Muscle of arm (tissue), 14 donors: ENCODE measurements at places on chromosomes 2 and 18. TPM values are rescaled to one million over a fixed set of nuclear protein-coding genes. Genes with fewer than 3 reads are reported as not detected.
A peak's percentile ranks its signal among the peaks of the same experiment; 100 is the strongest.

- peak; percentile 45 for DNase-seq
These were observed 45.4 kb downstream of the ST8SIA5 start for GRCh38 chr18:46711444-46711863.

- DNase-seq, result no peak
These were observed 202.3 kb upstream of the KLHL14 start for GRCh38 chr18:32975163-32975436.

GRCh38 chr2:36812196-36812595, 115.7 kb downstream of the VIT start:
- DNase-seq, result no peak

- no peak for DNase-seq
These were observed 221.4 kb downstream of the NDUFA10 start for GRCh38 chr2:239803766-239804115.

Gene SERPINB12
- 1.4 TPM for polyA plus RNA-seq

DNA sequence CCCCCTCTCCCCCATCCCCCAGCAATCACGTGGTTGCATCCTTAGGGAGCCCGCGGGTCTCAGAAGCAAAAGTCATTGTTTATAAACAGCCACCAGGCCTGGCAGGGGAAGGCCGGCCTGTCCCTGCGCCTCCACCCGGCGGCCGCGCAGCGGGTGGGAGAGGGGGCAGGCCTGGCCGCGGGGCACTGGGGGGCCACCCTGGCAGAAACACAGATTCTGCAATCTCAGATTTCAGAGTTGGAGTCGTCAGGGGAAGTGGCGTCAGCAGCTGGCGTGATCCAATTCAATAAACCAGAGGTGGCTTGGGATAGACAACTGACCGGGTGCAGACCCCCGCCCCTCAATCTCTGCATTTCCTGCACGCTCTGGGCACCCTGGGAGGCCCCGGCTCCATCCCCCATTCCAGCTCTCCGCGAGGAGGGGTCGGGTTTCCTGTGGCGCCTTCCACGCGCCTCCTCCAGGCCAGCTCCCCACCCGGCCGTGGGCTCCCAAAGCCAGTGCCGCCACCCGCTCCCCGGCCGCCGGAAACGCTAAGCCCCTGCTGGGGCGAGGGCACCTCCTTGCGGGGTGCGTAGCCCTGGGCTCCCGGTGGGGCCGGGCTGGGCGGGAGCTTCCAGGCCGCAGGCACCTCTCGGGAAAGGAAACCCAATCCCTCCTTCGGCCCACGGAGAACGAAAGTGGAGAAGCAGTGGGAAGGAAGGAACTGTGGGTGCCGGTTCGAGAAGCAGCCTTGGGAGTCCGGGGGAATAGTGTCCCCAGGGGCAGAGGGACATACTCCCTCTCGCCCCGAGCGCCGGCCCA, 1.1 kb downstream of the BIN1 start:
- DNase-seq, result no peak

Gene RAB27B
- 1.3 TPM for polyA plus RNA-seq

GRCh38 chr2:142796161-142796560, 81.3 kb upstream of the KYNU start:
- no peak for DNase-seq

DNA sequence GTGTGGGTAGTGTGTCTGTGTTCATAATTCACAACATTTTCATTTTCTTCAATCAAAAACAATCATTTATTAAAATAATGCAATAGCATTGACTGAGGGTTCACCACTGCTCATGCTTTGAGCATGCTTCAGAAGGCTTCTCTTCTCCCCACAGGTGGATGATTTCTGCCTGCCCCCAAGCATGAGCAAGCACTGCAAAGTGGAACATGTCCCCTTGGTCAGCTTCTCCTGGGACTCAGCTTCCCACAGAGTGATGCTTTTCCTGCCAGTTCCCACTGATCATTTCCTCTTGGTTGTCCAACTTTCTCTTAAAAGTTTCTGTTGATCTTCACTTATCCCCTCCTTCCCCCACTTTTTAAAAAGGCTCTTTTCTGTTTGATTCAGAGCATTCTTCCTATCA, 31.5 kb upstream of the CDH19 start:
- DNase-seq, result no peak

Gene SKA1
- polyA plus RNA-seq, result not detected

- DNase-seq, result no peak
These were observed 42.4 kb downstream of the NCKAP5 start for GRCh38 chr2:133525613-133526529.

- DNase-seq, result no peak
These were observed 293.7 kb downstream of the NDUFA10 start for GRCh38 chr2:239731422-239731821.

Gene FAP
- not detected for polyA plus RNA-seq

DNA sequence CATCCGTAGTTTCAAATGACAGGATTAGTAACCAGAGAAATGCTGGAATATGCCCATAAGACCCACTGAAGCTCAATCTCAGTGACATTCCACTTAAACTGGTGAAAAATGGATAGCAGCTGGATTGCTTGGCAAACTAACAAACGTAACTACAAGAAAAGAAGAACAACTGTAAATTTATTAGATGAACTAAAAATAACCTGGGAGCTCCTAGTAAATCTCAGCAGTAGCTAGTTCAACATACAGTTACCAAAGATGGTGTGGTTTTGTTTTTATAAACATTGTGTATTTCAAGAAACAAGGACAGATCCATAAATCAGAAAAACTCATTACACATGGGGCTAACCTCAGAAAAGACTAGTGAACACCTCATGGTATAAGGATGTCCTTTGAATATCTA, 531.9 kb downstream of the XIRP2 start:
- peak; percentile 12 for DNase-seq

DNA sequence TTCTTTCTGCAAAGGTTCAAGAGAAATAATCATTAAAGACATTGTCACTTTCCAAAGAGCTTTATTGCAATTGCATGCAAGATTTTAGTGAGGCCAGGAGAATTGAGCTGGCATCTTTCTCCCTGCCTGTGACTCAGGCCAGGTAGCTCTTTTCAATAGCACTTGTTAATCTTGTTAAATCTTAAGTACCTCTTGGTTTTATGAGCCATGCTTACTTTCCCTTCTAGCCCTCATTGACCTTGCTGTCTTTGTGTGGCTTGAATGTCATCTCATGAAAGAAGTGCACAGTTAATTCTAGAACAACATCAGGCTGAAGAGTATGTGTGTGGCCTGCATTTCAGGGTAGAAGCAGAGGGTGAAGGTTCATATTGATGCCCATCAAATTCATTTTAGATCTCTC, 14.8 kb upstream of the LGALSL start:
- DNase-seq, result no peak

DNA sequence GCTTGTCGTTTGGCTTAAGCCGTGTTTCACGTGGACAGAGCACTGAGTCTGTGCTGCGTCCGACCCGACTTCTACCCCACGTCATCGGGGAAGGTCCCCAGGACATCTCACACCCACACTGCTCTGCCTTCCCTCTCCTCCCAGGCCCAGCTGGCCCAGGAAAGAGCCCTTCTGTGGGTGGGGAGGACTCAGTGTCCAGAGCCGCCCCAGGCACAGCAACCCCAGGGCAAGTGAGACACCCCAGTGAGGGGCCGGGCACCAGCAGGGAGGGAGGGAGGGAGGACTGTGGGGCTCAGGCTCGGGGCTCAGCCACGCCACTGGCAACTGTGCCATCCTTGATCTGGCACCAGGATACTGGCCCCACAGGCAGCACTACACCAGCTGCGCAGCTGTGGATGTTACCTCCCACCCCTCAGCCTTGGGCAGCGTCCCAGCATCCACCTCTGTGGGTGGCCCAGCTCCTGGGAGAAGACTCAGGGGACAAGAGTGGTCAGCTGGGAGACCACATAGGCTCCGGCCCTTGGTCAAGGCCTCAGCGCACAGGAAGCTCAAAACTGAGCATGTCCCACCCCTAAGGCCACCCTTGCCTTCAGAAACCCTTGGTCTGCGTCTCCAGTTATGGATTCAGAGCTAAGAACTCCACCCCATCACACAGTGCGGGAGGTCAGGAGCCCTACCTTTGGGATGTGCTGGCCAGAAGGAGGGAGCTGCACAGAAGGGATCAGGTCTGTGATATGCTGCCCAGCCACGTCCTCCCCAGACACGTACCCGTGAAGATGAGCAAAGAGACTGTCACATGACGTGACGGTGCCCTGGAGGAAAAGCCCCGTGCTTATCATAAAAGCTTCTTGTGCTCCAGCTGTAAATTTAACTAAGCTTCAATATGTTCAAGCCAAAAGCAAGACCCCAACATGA, 11.7 kb downstream of the PASK start:
- no peak for DNase-seq

Gene SERPINB5
- not detected for polyA plus RNA-seq

GRCh38 chr2:54308186-54308585, 52.2 kb upstream of the TSPYL6 start:
- no peak for DNase-seq

- no peak for DNase-seq
These were observed 16.2 kb upstream of the RHOB start for GRCh38 chr2:20430461-20431300.

GRCh38 chr2:221245772-221246171, 326.3 kb downstream of the EPHA4 start:
- no peak for DNase-seq

GRCh38 chr18:10100196-10100595, 186.4 kb downstream of the VAPA start:
- no peak for DNase-seq

DNA sequence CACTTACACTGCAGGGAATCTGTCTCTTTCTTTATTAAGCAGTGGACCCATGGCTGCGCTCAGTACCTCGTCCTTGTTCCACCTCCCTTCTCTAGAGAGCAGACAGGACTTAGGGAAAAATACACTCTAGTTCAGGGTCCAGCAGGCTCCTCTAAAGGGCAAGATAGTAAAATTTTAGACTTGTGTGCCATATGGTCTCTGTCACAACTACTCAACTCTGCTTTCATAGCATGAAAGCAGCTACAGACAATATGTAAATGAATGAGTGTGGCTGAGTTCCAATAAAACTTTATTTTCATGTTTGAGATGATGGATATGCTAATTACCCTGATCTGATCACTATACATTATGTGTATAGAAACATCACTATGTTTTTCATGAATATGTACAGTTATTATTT, 163.1 kb downstream of the BABAM2 start:
- no peak for DNase-seq

DNA sequence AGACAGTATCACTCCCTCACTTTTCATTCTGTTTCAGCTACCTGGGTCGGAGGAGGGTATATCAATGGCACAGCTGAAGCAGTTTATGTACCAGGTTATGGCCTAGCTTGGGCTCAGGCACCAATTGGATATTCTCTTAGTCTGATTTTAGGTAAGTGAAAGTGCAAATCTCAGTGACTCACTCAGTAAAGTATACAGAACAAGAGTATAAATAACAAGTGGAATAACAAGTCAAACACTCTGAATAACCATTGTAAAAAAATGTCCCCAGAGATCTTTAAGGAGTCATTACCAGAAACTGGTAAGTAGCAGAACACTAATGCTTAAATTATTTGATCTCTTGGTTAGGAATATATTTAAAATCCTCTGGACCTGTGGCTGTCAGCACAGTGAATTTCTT, 5.7 kb downstream of the SLC5A7 start:
- DNase-seq, result no peak

Gene SPTBN1
- 161 TPM for polyA plus RNA-seq

Gene EML6
- not detected for polyA plus RNA-seq

DNA sequence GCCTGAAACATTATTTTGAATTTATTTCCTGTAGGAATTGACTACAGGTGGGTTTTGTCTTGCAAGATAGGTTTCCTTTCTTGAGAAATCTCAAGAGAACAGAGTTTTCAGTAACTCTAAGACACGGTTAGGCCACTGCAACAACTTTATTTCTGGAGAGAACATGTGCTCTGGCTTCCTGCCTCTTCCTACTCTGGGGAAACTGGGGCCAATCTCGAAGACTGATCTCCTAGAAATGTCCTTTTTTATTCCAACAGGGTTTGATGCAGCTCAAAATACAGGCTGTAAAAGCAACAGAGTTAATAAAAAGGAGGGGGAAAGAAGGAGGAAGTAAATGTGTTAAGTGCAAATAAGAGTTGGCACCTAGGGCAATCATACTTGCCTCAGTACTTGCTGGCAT, 4.0 kb upstream of the SLC20A1 start:
- DNase-seq, result no peak

GRCh38 chr2:203040966-203041521, 26.4 kb downstream of the NBEAL1 start:
- DNase-seq, result no peak

- no peak for DNase-seq
These were observed at the start of gene TEX51 for GRCh38 chr2:126898636-126899035. Gene TEX51 (plus strand): TSS chr2:126898890. CDS start chr2:126898919, 29 bp downstream.

Gene FAM237A
- polyA plus RNA-seq, result not detected

Gene ABCG5
- not detected for polyA plus RNA-seq

- DNase-seq, result peak; percentile 25
These were observed 141.7 kb upstream of the GPC1 start for GRCh38 chr2:240293557-240294461.

DNA sequence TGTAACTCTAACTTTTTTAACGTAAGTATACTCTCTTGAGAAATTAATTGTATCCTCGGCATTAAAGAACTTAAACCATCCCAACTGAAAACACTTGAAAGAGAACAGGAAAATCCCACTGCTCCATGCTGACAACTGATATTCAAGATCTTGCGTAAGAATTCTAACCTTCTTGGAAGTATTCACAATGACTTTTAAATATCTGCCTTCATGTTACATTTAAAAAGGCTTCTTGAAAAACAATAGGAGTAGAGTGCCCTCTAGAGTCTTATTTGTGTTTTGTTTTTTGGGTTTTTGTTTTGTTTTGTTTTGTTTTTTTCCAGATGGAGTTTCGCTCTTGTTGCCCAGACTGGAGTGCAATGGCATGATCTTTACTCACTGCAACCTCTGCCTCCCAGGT, 65.4 kb upstream of the DNAJC10 start:
- peak; percentile 48 for DNase-seq

DNA sequence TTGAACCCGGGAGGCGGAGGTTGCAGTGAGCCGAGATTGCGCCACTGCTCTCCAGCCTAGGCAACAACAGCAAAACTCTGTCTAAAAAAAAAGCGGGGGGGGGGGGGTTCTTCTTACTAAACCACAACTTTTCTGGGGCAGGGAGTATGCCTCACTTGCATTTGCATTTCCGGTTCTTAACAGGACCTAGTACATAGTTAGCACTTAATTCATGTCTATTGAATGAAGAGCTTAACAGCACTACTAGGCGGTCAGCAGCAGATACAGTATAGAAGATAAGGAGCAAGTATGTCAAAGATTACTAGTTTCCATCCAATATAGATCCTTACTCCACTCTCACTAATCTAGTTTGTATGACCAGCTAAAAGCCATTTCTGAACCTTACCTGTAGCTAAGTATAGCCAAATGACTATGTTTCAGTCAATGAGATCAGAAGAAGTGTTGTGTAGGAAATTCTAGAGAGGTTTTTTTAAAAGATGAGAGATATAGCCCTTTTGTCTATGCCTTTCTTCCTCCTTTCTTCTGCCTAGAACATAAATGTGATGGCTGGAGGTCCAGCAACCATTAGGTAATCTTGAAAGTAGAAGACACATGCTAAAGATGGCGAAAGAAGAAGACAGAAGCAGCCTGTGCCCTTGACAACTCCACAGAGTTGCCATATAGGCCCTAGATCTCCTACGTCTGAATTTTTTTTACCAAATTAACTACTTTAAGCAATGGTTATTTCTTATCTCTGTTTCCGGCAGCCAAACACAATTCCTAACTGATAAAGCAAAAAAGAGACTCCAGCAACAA, 11.3 kb downstream of the HYCC2 start:
- DNase-seq, result no peak
